ENCODE measurements at places on chromosomes 5 and 9. TPM values are rescaled to one million over a fixed set of nuclear protein-coding genes. Genes with fewer than 3 reads are reported as not detected.

DNA sequence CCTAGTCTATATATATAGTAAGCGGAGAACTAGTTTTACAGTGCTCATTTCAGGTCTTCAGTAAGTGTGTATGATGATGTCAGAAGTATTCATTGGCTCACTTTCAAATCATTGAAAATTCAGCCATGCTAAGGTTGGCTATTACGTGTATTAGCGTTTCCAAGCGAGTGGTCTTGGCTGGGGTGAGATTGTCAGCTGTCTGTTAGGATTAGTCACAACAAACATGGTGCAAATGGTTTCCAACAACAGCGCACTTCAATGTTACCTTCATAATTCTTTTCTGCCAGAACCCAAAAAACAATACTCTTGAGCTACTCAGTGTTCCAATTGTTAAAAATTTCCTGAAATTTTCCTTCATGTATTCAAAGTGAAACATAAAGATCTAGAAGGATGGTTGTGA lies 283.0 kb downstream of the AOPEP start:
- DNase-seq = no peak

GRCh38 chr9:36914212-36914577 lies 119.9 kb downstream of the PAX5 start:
- no peak for DNase-seq

GRCh38 chr5:14006823-14007520 lies 62.5 kb upstream of the DNAH5 start:
- no peak for DNase-seq

DNA sequence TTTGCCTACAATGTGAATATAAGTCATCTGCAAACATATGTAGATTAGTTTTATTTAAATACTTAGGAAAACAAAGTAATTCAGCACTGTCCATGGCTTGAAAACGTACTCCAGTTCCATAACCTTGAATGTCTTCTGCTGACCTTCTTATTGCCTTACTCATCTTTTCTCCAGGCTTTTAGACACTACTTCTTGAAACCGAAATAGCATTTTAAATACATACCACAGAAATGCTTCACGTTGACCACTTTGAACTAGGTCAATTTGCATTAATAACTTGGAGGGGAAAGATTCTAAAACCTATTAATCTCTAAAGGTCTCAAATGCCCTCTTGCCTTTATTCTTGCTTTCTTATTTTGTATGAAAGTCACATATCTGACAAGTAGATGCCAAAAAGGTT lies 995.4 kb upstream of the ACO1 start:
- no peak for DNase-seq

- DNase-seq = no peak
Measured at GRCh38 chr5:1054018-1054798, 45.6 kb downstream of the NKD2 start.

- DNase-seq = no peak
Measured at GRCh38 chr5:135741040-135741439, 93.4 kb upstream of the SLC25A48 start.

DNA sequence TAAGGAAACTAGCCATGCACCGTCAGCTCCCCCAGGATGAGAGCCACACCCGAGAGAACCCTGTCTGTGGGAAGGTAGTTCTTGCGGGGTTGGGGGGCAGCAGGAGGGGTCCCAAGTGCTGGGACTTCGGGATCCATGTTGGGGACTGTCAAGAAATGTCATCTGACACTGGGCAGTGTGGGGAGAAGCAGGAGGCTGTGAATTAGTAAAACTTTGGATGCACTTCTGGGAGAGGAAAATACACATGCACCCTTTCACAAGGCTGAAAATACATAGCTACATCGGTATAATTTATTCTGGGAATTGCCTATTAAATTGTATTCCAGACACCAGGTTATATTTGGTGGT lies 109.6 kb upstream of the RPS23 start:
- DNase-seq = no peak

DNA sequence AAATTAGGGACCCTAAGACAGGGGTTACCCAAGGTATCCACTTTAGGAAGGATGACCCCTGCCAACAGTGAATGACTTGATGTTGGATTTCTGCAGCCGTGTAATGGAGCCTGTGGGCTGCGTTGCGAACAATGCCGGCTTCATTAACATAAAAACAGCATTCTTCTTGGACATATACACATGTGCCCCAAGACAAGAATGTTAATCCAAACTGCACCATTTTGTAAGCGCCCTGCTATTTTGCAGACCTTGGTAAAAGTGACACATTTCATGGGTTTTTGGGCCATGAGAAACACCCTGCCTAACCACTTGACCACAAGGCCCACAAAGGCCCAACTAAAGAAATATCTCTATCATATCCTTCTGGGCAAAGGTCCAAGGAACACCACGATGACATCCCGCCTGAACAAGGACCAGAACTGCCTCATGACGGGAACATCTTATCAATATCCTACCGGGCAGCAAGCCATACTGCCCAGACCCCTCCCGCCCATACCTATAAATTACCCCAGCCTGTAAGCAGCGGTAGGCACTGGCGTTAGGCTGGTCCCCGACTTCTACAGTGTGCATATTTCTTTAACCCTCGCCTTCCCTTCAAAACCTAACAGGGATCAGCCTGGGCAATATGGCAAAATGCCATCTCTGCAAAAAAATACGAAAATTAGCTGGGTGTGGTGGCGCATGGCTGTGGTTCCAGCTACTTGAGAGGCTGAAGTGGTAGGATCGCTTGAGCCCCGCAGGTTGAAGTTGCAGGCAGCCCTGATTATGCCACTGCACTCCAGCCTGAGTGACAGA lies 9.7 kb upstream of the PDCD1LG2 start:
- no peak for DNase-seq

DNA sequence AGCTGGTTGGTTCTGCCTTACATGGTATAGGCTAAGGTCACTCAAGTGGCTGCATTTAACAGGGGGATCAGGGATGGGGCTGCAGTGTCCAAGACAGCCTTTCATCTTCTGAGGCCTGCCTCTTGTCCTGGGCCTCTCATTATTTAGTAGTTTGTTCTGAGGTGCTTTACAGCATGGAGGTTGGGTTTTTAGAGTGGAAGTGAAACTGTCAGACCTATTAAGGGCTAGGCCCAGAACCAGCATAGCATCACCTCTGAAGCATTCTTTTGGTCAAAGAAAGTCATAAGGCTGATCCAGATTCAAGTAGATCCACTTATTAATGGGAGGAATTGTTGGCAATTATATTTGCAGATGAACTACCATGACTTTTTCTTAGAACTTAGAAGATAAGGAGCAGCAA lies 146.0 kb upstream of the NMUR2 start:
- no peak for DNase-seq

- DNase-seq = no peak
Measured at GRCh38 chr9:77597057-77597456, 51.1 kb downstream of the GNA14 start.

GRCh38 chr5:136675769-136676168 lies 310.4 kb upstream of the TRPC7 start:
- no peak for DNase-seq

DNA sequence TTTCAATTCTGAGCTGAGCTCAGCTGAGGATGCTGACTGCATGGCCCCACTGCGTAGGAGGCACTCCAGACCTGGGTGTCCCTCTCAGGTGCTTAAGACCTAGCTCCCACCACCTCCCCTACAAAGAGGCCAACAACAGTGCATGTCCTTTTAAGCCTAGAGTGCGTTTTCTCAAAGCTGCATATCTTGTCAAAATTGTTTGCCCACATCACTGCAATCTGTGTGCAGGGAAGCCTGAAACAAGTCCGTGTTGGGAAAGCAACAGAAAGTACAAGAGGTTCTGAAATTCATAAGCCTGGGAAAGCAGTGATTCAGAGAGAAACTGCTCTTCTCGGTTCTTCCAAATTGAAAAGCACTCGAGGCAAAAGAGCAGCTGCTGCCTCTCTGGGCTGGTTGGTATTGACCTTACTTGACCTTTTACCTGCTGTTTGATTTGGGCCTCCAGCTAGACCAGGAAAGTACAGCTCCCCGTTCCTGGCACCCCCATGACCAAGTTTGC lies 238.4 kb downstream of the NR2F1-AS1 start:
- DNase-seq = no peak

GRCh38 chr9:109683521-109683920 lies 96.5 kb upstream of the PALM2AKAP2 start:
- no peak for DNase-seq

PCDHA6 gene
- polyA plus RNA-seq = not detected

LHX2 gene
- polyA plus RNA-seq = not detected

SOWAHA gene
- not detected for polyA plus RNA-seq

PDGFRB gene
- 0.12 TPM for polyA plus RNA-seq

GLE1 gene
- polyA plus RNA-seq = 18.8 TPM

TSSK1B gene
- polyA plus RNA-seq = not detected

LYSMD3 gene
- 10.0 TPM for polyA plus RNA-seq

PCDHA4 gene
- not detected for polyA plus RNA-seq

HAVCR2 gene
- 0.53 TPM for polyA plus RNA-seq
